ENCODE measurements at places on chromosomes 16 and 17. TPM values are rescaled to one million over a fixed set of nuclear protein-coding genes. Genes with fewer than 3 reads are reported as not detected.

The SEZ6L2 gene
- total RNA-seq, result 6.6 TPM

DNA sequence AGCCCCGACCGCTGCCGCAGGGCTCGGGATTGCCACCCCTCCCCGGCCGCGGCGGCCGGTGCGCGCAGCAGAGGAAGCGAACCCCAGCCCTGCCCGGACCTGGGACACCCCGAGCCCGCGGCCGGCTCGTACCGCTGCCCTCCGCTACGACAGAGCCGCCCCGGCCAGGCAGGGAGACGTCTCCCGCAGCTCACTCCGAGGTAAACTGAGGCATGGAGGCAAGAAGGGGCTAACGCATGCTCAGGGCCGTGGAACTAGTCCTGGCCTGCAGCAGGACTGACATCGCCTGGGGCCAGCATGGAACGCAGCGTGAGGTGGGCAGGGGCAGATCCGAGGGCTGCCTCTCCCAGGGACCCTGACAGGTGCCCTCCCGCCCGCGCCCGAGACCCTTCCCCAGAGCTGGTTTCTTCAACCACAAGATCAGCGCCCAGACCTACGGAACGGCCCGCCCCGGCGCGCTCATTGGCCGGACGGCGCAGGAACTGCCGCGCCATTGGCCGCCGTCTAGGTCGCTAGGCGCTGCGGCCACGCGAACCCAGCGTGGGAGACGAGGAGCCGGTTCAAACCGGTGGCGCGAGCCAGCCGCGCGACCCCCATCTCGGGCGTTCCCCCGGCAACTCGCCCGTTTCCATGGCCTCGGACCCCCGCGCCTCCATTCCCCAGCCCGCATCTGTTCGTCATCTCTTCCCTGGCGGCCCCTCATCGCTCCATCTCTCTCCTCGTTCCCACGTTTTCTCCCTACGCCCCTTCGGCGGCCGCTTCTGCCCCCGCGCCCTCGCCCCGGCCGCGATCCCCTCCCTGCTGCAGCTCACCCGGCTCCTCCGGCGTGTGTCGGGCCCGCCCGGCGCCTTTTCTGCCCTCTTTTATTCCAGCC is at the start of gene SLC43A2:
TSS of gene SLC43A2 (minus strand) at position 853 of the 874 bp plus-strand sequence. CDS start 960 bp downstream, outside the sequence.
- DNase-seq, result peak; percentile 58

- DNase-seq, result no peak
These were observed 11.7 kb downstream of the CANT1 start for GRCh38 chr17:78997881-78998280.

GRCh38 chr17:63440127-63440769 is 5.9 kb downstream of the CYB561 start:
- no peak for DNase-seq

GRCh38 chr17:70172449-70172848 is 3.1 kb downstream of the KCNJ2 start:
- DNase-seq, result no peak

The MT1G gene
- 511 TPM for total RNA-seq

The P2RX1 gene
- not detected for total RNA-seq

- DNase-seq, result no peak
These were observed 11.7 kb upstream of the CMTM3 start for GRCh38 chr16:66592814-66593213.

DNA sequence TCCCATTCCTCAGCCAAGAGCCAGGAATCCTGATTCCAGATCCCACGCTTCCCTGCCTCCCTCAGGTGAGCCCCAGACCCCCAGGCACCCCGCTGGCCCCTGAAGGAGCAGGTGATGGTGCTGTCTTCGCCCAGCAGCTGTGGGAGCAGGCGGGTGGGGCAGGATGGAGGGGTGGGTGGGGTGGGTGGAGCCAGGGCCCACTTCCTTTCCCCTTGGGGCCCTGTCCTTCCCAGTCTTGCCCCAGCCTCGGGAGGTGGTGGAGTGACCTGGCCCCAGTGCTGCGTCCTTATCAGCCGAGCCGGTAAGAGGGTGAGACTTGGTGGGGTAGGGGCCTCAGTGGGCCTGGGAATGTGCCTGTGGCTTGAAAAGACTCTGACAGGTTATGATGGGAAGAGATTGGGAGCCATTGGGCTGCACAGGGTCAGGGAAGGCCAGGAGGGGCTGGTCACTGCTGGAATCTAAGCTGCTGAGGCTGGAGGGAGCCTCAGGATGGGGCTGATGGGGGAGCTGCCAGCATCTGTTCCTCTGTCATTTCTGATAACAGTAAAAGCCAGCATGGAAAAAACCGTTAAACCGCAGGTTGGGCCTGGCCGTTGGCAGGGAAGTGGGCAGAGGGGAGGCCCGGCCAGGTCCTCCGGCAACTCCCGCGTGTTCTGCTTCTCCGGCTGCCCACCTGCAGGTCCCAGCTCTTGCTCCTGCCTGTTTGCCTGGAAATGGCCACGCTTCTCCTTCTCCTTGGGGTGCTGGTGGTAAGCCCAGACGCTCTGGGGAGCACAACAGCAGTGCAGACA is at the start of gene SPN:
TSS of gene SPN (plus strand) at position 232 of the 791 bp plus-strand sequence. CDS start at position 714, 482 bp downstream.
- DNase-seq, result no peak

DNA sequence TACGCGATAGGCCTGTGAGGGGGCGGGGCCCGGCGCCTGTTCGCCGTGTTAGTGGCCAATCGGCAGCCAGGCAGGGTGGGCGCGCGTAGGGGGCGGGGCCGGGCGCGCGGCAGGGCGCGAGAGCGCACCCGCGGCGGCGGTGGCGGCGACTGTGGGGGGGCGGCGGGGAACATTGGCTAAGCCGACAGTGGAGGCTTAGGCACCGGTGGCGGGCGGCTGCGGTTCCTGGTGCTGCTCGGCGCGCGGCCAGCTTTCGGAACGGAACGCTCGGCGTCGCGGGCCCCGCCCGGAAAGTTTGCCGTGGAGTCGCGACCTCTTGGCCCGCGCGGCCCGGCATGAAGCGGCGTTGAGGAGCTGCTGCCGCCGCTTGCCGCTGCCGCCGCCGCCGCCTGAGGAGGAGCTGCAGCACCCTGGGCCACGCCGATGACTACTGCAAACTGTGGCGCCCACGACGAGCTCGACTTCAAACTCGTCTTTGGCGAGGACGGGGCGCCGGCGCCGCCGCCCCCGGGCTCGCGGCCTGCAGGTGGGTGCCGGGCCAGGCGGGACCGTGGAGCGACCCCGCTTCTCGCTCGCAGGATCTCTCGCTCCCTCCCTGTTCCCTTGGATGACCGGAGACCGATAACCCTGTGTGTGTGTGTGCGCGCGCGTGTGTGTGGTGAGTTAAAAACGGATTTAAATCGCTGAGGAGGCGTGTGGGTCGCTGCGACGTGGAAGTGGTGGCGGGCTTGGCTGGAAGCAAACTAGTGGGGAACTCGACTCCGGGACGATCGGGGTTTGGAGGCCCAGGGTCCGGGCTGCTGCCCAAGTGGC is at the start of gene NFATC3:
TSS of gene NFATC3 (plus strand) at position 112 of the 813 bp plus-strand sequence. CDS start at position 424, 312 bp downstream.
- peak; percentile 96 for DNase-seq

DNA sequence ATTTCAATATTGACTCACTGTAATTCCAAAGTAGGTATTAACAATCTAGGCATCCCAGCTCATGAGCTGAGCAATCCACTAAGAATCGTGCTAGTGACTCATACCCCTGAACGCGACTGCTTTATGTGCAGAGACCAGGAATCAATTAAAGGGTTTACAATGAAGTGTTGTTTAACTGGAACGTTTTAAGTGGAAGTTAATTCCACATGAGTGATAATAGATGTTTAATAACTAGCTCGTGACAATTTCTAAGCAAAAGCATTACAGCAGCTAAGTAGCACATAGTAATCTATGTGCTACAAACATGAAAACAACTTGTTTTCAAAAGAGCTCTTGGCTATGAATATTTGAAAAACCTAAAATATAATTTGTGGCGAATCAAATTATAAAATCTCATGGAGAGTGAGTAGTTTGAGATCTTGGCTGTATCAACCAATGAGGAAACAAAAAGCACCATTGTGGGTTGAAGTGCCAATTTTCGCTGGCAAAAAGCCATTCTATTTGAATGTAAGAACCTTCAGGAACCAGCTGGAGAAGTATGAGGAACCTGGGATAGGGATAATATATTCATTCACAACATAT is 9.4 kb downstream of the GJC1 start:
- peak; percentile 36 for DNase-seq

DNA sequence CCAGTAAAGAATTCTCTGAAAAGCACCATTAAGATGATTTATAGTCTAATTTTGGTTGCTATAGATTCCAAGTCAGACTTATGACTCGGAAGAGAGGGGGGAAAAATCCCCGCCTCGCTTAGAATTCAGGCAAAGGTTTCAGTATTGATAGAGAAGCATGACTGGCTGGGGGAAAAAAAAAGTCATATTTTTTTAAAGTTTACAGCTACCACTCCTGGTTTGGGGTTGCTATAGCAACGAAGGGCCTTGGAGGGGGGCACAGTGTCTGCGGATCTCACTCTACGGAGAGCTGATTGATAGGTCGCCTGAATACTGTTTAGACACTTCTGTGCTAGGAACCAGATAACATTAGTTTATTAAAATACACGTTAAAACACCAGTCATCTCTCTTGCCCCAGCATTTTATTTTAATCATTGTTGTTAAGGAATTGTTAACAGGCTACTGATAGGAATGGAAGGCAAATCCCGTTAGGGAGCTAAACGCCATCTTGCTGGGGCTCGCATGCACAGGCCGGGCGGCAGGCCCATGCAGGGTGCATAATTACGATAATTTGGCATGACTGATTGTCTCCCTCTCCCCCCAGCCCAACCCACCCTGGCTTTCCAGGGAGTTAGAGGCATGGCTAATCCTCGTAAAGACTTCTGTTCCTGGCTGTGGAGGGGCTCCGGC is 380.0 kb upstream of the XYLT1 start:
- DNase-seq, result no peak

The KRTAP4-2 gene
- total RNA-seq, result not detected

GRCh38 chr16:25033852-25034251 is 18.7 kb upstream of the ARHGAP17 start:
- no peak for DNase-seq

- no peak for DNase-seq
These were observed 2.2 kb downstream of the CYTH1 start for GRCh38 chr17:78779850-78780249.

The TCAP gene
- 0.24 TPM for total RNA-seq

DNA sequence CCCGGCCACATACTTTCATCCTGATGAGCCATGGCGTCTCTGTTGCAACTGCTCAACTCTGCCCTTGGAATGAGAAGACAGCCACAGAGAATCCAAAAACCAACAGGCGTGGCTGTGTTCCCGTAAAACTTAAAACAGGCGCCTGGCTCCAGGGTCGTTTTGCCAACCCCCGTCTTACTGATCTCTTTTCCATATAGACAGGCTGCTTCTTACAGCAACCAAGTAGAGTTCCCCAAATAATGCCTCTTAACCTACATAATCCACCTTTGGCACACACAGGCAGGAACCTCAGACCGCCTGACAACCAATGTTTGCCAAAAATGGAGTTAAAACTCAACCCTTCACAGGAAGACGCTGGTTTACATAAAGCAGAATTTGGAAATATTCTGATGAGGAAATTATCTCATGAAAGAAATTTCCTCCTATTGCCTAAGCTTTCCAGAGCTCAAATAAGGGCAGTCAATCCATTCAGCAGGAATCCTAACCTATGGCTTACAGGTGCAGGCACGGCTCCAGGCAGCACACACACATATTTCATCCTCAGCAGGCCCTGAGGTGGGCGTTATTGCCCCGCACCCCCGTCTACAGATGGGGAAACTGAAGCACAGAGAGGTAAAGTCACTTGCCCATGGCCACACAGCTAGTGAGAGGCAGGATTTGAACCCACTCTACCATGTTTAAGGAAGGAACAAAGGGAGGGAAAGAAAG is 35.8 kb downstream of the LITAF start:
- no peak for DNase-seq

DNA sequence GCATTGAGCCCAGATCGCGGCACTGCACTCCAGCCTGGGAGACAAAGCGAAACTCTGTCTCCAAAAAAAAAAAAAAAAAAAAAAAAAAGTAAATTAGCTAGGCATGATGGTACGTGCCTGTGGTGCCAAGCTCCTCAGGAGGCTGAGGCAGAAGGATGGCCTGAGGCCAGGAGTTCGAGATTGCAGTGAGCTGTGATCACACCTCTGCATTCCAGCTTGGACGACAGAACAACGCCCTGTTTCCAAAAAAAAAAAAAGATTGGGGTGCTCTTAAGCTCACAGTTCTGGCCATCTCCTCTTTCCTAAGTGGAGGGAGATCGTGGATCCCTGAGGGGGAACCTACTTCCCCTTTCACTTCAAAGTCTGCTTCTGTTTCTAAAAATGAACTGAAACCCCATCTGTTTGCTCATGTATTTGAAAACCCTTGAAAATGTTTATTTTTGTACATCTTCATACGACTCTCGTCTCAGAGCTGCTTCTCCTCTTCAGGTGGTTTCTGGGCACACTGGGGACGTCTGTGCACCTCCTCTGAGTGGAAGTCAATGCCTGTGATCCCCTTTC is 138.8 kb downstream of the PRKCA start:
- no peak for DNase-seq

GRCh38 chr17:81125573-81126081 is 39.7 kb upstream of the PVALEF start:
- no peak for DNase-seq

DNA sequence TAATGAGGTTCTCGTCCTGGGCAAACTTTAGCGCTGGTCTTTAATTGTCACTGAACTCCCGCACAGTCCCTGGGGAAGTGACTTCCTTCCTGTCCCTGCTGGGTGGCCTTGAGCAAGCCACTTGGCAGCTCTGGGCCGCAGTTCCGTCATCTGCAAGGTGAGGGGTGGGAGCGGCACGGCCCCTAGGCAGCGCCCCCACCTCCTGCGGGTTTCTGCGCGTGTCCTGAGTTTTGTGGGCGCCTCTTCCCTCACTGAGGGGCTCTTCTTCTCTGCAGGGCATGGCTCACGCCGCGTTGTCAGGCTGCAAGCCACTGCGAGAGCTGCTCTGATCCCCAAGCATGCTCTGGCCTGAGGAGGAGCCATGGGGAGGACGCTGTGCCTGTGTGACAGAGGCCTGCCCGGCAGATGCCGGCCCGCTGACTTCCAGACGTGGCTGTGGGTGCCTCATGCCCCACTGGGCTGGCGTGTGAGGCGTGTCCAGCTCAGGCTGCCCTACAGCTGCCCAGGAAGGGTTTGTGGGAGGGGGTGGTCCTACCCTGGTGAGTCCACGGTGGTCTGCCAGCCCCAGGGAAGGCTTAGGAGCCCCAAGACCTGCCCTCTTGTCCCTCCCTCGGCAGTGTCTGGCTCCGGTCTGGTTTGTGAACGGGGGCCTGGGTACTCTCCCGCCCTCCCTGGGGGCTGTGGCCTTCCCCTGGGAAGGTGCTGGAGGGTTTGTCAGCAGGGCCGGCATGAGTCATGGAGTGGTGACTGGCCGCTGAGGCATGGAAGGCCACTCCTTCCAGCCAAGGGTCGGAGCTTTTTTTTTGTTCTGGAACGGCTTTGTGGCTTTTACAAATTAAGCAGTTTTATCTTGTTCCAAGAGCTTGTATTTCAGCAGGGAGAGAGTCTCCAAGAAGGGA is 182.0 kb downstream of the SEC14L1 start:
- DNase-seq, result peak; percentile 85

DNA sequence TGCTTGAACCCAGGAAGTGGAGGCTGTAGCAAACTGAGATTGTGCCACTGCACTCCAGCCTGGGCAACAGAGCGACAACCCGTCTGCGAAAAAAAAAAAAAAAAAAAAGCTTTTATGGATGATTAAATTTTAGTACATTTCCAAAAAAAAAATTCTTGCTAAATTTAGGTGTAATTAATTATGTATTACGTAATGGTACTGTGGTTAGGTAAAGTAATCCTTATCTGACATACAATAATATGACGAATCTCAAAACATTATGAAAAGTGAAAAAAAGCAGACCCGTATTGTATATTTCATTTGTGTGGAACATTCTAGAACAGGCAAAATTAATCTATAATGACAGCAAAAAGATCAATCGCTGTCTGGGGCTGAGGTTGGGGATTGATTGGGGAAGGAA is 10.3 kb upstream of the CORO1A start:
- no peak for DNase-seq

- no peak for DNase-seq
These were observed 2.3 kb upstream of the CLUH start for GRCh38 chr17:2713881-2714280.

Measured in HepG2 (cell line).